ENCODE measurements at places on chromosomes 5 and 9. TPM values are rescaled to one million over a fixed set of nuclear protein-coding genes. Genes with fewer than 3 reads are reported as not detected.

PCDHGA6 gene
- polyA plus RNA-seq: 0.28 TPM

GRCh38 chr9:127495884-127496555 is 44.7 kb downstream of the LRSAM1 start:
- DNase-seq: no peak

FAM200C gene
- 0.93 TPM for polyA plus RNA-seq

DNA sequence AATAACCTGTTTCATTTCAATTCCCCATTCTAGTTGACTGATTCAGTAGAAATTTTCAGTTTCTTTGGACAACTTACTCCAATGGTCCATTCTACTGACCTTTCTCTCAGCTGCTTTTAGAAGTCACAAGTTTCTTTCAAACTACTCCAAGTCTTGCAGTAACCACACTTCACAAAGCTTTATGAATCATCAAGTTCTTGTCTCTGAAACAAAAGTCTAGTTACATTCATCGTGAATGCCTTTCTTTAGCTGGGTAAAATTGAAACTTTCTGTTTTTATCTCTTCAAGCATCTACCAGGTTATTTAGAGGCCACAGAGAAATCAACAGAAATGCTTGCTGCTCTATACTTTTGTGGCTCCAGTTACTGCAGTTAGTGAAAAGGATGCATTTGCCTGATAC is 405.4 kb downstream of the TMEM232 start:
- DNase-seq: no peak

DNA sequence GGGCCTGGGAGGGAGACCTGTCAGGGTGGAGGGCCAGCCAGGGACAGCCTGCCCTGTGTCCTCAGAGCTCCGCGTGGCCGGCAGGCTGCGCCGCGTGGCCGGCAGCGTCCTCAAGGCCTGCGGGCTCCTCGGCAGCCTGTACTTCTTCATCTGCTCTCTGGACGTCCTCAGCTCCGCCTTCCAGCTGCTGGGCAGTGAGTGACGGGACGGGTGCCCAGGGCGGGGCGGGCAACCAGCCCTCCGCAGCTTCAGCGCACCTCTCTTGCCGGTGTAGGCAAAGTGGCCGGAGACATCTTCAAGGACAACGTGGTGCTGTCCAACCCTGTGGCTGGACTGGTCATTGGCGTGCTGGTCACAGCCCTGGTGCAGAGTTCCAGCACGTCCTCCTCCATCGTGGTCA is 1.8 kb downstream of the SLC34A3 start:
- no peak for DNase-seq

- DNase-seq: no peak
Observed at GRCh38 chr5:76679231-76679630, 36.7 kb upstream of the F2R start.

DNA sequence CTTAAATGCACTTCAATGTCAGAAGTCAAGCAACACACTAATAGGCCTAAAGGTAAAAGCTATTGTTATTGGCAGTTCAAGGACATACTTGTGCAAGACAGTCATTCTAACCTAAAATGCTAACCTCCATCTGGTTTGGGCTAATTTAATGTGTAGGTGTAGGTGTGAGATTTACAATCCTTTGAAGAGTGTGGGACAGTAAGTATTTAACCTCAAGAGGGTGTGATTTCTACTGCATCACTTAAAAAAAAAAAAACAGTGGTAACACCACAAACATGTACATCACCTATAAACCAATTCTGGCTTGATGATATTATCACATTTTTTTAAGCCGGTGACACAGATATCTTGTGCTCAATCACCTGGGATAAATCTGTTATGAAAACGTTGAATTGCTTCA is 127.5 kb upstream of the MEF2C start:
- DNase-seq: no peak

FGF1 gene
- polyA plus RNA-seq: 1.8 TPM

- no peak for DNase-seq
Observed at GRCh38 chr5:88883059-88883835, at the start of gene MEF2C. MEF2C (minus strand) TSS chr5:88883184; CDS start chr5:88823788, 59,396 bp downstream.

GRCh38 chr9:95836072-95836471 is 39.4 kb upstream of the ERCC6L2 start:
- DNase-seq: no peak

GRCh38 chr9:132221941-132222340 is 60.1 kb downstream of the NTNG2 start:
- DNase-seq: no peak

DNA sequence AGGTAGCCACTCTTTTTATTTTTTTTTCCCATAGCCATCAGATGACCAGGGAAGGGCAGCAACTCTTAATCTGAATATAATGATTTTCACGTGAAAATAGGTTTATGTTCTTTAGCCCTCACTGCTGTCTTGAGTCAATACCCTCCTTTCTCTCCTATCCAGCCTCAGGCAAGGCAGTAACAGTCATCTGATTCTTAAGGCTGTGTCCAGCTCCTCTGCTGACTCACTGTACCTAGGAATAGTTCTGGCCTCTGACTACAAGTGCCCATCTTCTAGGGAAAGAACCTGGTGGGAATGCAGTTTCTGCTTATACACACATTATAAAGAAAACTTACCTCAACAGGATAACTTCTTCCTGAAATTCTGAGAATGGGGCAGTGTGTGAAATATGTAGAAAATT is 30.7 kb downstream of the DHX29 start:
- no peak for DNase-seq

GRCh38 chr9:99358668-99359067 is 136.6 kb downstream of the SEC61B start:
- DNase-seq: no peak

GRCh38 chr9:75471549-75472114 is 383.3 kb downstream of the OSTF1 start:
- no peak for DNase-seq

DNA sequence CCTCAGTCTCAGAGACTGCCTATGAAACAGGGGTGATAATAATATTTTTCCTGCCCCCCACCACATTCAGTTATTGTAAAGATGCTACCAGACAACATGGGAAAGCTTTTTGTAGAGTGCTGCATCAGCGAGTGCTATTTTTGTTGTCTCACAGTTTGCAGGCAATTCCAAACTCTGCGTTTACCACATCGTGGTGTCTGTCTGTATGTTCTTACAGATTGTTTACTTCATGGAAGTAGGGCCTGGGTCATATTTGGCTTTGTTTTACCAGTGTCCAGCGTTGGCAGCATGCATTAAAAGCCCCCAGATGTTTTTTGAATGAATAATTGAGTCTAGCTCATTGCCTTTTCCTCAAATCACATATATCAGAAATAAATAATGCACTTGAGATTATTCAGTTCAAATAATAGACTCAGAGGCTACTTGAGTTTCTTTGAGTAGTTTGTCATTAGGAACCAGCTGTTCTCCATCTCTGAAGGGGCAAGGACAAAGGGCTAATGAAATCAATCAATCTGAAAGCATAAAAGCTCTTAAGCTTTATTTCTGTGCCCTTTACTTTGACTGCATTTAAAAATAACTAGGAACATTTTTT is 243.7 kb downstream of the CWC27 start:
- DNase-seq: no peak
